GM12864 (cell line): ENCODE measurements at places on chromosomes 4 and X.

GRCh38 chrX:53156207-53156596 lies 62.3 kb downstream of the KANTR start:
- DNase-seq: no peak

GRCh38 chrX:12693754-12694153 lies 97.5 kb upstream of the PRPS2 start:
- DNase-seq: no peak

DNA sequence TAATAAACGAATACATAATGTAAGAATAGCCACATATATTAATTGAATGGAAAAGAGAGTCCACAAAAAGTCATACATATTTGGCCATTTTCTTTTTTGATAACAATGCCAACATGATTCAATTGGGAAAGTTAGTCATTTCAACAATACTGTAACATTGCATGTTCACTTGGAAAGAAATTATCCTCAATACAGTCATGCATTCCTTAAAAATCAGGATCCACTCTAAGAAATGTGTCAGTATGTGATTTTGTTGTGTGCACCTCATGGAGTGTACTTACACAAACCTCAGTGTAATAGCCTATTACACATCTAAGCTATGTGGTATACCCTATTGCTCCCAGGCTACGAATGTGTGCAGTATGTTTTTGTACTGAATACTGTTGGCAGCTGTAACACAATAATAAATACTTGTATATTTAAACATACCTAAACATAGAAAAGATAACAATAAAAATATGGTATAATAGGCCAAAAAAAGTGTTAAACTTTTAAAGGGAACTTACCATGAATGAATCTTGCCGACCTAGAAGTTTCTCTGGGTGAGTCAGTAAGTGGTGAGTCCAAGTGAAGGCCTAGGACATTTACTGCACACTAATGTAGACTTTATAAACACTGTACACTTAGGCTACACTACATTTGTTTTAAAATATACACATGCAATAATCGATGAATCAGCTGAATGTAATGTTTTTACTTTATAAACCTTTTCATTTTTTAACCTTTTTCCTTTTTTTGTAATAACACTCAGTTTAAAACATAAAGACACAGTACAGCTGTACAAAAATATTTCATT lies 806.8 kb downstream of the PCDH18 start:
- DNase-seq: no peak

DNA sequence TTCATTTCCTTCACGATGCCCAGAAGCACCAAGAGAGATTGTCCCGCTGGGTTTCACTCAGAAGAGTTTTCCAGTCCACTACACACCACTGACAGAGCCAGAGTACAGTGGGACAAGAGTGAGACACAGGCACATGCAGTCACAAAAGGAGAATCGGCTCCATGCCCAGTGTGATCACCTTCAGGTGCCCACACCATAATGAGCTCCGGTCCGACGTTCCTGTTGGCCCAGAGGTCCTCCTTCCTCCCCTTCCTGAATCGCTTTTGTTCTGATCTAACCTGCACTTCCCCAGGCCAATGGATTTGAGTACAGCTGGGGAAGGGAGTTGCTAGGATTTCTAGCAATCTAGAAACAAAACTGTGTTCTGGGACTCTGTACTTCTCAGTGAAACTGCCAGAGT lies 4.6 kb upstream of the CHRNA9 start:
- DNase-seq: no peak

DNA sequence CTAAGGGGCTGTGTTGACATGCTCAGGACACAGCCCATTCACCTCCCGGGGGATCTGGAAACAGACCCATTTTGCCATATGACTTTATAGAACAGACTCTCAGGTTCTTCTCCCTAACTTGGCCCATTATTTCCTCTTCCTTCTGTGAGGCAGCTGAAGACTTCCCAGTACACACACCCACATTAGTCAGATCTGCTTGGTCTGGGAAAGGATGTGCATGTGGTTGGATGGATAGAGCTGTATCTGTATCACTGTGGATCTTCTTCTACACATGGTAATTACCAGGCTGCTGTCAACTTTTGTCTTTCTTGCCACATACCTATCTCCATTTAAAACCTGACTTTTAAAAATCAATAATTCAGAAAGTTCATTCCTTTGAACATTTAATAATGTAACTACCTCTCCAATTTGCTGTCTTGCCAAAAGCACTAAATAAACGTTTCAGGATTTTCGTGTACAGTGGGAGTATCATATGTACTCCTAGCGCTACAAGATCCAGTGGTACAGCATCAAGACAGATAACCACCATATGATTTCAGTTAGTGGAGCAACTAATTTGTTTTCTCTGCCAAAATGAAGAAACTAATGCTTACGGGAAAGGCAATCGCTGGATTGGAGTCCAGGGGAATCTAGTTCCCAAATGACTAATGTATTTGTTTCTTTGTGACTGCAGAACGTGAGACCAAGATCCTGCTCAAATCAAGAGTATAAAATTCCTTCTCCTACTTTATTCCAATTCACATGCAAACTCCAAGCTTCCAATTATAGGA lies 134.1 kb upstream of the MAP3K15 start:
- DNase-seq: no peak

DNA sequence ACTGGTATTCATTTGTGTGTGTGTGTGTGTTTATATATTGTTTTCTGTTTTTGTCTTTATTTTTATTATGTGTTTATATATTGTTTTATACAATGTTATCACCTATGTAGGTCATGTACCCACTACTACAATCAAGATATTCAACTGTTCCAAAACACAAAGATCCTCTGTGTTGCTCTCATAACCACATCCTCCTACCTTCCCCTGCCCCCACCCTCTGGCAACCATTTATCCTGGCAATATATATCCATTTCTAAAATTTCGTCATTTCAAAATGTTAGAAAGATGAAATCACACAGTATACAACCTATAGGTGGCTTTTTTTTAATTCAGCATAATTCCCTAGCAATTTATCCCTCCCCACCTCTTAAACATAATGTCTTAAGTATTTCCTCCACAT lies 18.8 kb upstream of the RPL34 start:
- no peak for DNase-seq

GRCh38 chr4:8840816-8841455 lies 30.7 kb downstream of the HMX1 start:
- DNase-seq: no peak

DNA sequence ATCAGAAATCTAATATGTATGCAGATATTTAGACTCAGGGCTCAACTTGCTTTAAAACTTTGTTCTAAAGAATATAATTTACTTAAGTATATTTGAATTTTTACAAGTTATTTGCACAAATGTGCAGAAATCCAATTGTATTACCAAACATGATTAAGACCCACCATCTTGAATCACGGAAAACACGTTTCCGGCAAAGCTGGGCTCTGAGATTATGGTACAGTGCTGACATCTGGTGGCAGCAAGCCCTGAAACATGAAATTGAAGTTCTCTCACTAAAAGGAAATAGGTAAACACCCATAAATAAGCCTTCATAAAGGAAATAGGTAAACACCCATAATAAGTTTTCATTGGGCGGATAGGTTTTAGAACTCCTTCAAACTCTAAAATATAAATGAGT lies 98.3 kb upstream of the MAOA start:
- DNase-seq: peak; percentile 13

DNA sequence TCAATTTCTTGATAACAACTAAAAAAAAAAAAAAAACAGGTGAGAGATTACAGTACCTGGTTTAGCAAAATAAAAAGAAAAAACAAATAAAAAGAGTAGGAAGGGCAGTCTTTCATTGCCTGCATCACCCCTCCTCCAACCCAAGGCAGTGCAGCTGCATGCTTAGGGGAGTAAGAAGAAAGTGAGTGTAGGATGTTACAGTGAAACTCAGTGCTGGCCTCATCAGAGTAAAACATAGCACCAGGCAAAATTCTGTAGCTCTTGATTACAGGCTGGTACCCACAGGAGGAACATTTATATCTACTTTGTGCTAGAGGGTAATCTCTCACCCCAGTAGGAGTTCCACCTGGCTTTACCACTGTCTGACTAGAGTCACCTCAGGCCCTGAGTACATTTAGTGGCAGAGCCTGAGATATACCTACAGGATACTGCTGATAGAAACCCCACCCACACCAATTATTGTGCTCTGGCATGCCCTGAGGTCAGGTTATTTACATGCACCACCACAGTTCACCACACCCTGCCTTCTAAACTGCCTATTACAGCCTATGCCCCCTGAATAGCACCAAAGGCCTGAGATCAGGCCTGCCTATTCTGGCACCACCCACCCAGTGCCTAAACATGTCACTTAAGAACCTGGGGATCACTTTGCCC lies 241.6 kb downstream of the PAPSS1 start:
- DNase-seq: no peak

GRCh38 chr4:106583567-106583966 lies 215.0 kb upstream of the GIMD1 start:
- no peak for DNase-seq

DNA sequence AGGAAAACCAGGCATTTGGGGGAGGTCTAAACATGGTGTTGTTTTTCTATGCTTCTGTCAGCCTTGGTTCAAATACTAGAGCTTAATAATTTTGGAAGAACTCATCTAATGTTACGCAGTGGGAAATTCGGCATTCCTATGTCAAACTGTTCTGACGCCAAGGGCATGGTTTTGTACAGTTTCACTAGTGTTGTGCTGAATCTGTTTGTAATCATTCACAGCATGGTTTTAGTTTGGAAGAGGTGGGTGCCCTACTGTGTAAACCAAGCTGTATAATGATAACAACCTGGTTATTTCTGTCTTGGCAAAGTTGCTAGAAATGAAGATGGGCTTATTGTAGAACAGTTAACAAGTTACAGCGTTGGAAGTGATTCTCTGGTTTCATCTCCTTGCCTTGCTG lies 5.2 kb downstream of the DDX3X start:
- DNase-seq: no peak

- DNase-seq: no peak
These were observed 192.6 kb downstream of the AFAP1 start for GRCh38 chr4:7747062-7747385.

DNA sequence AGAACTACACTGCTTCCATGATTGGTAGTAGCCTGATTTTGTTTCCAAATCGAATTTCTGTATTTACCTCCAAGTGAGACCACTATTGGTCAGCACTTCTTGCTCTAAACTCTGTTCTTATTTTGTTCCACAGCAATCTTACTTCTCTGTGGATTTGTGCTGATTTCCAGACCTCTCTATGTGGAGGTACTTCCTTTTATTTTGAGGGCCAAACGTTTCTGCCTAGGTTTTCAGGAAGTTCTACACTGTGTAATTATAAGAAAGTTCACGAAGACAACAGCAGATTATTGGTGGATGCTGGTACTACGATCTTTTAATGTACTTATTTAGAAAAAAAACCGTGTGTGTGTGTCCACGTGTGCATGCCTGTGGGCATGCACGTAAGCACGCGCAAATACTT lies 46.7 kb downstream of the DTHD1 start:
- no peak for DNase-seq

DNA sequence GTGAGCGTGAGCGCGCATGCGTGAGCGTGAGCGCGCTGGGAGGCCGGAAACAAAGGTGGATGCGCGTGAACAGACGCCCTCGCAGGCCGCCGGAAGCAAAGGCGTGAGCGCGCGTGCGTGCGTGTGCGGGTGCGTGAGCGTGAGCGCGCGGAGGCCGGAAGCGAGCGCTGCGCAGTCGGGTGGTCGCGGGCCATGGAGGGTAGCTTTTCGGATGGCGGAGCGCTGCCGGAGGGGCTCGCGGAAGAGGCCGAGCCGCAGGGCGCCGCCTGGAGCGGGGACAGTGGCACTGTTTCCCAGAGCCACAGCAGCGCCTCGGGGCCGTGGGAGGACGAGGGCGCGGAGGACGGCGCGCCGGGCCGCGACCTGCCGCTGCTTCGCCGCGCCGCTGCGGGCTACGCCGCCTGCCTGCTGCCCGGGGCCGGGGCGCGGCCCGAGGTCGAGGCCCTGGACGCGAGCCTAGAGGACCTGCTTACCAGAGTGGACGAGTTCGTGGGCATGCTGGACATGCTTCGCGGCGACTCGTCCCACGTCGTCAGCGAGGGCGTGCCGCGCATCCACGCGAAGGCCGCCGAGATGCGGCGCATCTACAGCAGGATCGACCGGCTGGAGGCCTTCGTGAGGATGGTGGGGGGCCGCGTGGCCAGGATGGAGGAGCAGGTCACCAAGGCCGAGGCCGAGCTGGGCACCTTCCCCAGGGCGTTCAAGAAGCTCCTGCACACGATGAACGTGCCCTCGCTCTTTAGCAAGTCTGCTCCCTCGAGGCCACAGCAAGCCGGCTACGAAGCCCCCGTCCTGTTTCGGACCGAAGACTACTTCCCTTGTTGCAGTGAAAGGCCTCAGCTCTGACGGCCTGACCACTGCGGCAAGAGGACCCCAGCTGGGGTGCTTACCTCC lies at the start of gene BLOC1S4:
TSS of gene BLOC1S4 (plus strand) at position 157 of the 894 bp plus-strand sequence. CDS start at position 193, 36 bp downstream.
- peak; percentile 79 for DNase-seq

GRCh38 chrX:44675362-44676024 lies 132.8 kb upstream of the FUNDC1 start:
- no peak for DNase-seq

GRCh38 chr4:48651914-48652313 lies 128.2 kb downstream of the FRYL start:
- DNase-seq: no peak

DNA sequence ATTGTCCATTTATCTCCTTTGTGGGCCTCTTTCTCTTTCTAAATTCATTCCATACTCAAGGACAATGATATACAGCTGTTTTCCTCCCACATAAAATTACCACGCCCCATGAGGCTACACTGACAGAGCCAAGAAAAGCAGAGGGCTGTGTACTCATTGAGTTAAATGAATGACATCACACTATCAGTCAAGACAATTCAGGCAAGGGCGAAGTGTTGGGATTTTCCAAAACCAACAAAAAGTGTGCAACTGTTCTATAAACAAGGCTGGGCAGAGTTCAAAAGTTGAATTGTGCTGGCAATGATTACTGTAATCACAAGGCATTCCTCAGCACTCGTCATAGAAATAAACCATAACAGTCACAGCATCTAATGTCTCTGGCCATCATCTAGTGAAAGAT lies 799.6 kb upstream of the DIAPH2 start:
- no peak for DNase-seq

DNA sequence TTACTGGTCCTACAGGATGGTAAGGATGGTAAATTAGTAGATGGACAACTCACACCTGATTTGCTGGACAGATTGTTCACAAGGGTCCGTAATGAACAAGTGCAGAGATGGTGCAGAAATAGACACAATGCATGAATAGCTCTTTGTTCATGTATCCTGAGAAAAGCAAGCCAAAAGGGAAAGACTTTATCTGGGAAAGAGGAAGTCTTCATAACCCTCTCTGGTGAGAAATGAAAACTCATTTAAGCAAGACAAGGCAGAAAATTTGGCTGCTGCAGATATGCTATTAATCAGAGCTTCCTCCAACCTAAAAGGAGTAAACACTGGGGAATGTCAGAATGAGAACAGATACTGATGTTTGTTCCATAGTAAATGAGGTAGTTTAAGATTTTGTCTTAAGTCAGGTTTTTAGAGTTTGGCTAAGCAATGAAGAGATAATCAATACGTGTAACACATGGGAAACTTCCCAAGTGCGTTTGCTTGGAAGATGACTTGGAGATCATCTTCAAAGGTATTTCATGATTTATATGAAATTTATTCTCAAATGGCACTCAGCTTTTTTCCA lies 152.4 kb upstream of the BMPR1B start:
- no peak for DNase-seq
